Stimulated activated CD8-positive, alpha-beta memory T cell treated with anti-CD3 and anti-CD28 coated beads, Interleukin-7, amount 100 ng/mL, for 4 hours (primary cell): ENCODE measurements at places on chromosomes 4 and X.

DNA sequence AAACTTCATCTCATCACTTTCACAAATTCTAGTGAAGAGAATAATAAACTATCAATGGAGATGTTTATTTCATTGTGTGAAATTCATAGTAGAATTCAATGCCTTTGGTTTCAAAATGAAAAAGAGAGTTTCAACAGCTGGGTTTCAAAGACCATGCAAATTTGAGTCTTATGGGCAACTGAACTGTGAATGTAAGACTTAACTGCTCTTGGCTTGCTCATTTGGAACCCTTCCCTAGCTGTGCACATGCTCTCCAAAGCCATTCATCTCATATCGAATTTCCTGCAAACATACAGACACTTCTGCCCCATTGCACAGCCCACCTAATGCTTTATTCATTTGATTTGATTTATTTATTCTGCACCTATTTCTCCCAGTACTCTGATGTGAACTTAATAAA, 154.5 kb downstream of the GRXCR1 start:
- DNase-seq = no peak

DNA sequence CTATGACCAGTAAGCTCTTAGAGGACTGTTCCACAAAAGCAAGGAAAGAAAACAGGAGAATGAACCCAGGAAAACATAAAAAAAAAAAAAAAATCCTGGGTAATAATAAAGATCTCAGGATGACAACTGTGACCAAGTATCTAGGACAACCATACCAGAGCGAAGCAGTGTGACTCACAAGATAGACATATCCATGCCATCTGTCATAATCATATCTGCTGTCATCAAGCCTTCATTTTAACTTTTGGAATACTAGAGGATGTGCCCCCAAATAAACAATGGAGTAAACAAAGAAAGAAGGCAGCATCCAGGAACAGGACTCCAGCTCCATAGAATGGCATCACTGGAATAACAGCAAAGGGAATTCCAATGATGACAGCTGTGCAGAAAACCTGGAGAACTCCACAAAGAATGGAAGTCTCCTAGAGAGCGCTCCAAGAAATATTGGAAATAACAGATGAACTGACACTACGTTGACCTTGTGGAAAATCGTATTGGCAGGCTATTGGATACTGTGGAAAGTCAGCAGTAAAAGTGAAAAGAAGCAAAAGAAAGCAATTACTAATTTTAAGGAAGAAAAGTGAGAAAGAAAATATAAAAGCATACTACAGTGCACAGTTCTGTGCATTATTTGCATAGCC, 35.3 kb downstream of the HPGDS start:
- DNase-seq = no peak

DNA sequence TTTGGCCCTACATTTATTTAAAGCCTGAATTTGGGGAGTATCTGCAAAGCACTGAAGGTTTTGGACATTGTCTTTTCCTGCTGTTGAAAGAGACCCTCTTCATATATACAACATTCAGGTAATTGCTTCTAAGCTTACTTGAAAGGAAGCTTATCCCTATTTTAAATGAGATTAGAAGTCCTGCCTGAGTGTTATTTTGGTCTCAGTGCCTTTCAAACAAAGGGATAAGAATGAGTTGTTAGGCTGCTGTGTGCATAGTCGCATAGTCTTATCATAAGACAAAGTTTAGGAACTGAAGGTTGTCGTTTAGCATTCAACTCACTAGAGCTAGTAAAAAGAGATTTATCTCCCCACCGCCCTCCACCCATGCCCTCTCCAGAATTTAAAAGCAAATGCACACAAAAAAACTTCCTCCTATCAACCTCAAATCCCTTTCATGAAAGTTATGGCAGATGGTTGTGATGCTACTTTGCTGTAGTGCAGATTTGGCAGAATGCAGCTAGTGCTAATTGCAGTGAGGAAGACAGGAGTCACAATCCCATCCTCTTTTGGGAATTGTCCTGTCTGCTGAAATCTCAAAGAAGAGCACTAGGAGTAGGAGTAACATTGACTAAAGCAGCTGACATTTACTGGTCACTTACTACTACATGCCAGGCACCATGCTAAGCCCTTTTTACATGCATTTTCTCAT, 5.8 kb downstream of the HERC3 start:
- no peak for DNase-seq

DNA sequence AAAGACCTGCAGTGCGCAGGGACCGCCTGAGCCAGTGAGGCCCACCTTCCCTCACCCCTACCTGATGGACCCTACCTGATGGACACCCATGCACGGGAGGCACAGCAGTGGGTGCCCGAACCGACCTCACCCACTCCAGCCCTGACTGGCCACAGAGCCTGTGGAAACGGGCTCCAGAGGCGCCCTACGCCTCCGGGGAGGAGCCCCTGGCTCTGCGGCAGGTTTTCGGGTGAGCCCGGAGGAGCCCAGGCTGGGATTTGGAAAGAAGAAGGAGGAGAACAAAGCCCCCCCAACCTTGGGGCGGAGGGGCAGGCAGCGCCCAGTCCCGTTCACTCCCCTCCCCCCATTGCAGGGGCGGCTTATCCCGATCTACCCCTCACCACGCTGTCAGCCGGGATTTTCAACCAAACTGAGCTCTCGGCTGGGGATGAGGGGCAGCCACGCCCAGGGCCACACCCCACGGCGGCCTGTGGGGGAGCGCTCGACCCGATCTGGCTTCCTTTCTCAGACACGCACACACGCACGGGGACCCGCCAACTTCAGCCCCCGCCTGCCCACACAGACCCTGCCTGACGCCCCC, 675 bp downstream of the L1CAM start:
- no peak for DNase-seq

GRCh38 chr4:153371701-153372234, 27.3 kb downstream of the MND1 start:
- no peak for DNase-seq

- DNase-seq = no peak
Measured at GRCh38 chrX:52577464-52578173, 60.8 kb upstream of the XAGE1B start.

- DNase-seq = no peak
Measured at GRCh38 chrX:30864383-30864785, 24.7 kb downstream of the TAB3 start.

DNA sequence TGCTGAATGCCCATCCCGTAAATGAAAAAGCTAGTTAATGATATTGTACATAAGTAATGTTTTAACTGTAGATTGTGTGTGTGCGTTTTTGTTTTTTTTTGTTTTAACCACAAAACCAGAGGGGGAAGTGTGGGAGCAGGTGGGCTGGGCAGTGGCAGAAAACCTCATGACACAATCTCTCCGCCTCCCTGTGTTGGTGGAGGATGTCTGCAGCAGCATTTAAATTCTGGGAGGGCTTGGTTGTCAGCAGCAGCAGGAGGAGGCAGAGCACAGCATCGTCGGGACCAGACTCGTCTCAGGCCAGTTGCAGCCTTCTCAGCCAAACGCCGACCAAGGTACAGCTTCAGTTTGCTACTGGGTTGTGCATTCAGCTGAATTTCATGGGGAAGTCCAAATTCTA, at the start of gene SPP1:
SPP1 (plus strand) TSS at position 249 of the 400 bp plus-strand sequence. CDS start 1,182 bp downstream, outside the sequence.
- DNase-seq = peak; percentile 5

- no peak for DNase-seq
Measured at GRCh38 chrX:22136711-22137110, 104.6 kb downstream of the PHEX start.

GRCh38 chr4:123568936-123569335, 172.3 kb downstream of the SPRY1 start:
- no peak for DNase-seq

- no peak for DNase-seq
Measured at GRCh38 chrX:2547736-2548135, 47.0 kb upstream of the DHRSX start.

- no peak for DNase-seq
Measured at GRCh38 chr4:136329042-136329662, 1203.1 kb downstream of the PCDH18 start.

- DNase-seq = no peak
Measured at GRCh38 chr4:6217716-6218381, 17.5 kb upstream of the JAKMIP1 start.

GRCh38 chrX:134999469-134999868, 8.7 kb downstream of the SMIM10 start:
- DNase-seq = no peak

- no peak for DNase-seq
Measured at GRCh38 chr4:147824884-147825283, 93.0 kb downstream of the ARHGAP10 start.

GRCh38 chrX:17817251-17817650, 43.8 kb downstream of the RAI2 start:
- no peak for DNase-seq

- DNase-seq = no peak
Measured at GRCh38 chr4:114890773-114891172, 222.6 kb downstream of the NDST4 start.

GRCh38 chr4:5469861-5470260, 238.5 kb downstream of the EVC2 start:
- no peak for DNase-seq

GRCh38 chr4:17740702-17741101, 40.7 kb downstream of the FAM184B start:
- DNase-seq = no peak

DNA sequence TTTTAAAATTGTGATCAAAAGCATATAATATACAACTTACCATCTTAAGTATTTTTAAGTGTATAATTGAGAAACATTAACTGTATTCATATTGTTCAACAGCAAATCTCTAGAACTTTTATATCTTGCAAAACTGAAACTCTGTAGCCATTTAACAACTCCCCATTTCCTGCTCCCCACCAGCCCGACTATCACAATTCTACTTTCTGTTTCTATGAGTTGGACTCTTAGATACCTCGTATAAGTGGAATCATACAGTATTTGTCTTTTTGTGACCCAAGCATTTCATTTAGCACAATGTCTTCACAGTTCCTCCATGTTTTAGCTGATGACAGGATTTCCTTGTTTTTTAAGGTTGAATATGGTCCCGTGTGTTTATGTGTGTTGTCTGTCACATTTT, 106.0 kb downstream of the LRBA start:
- no peak for DNase-seq

- no peak for DNase-seq
Measured at GRCh38 chr4:109494563-109494962, 60.9 kb downstream of the SEC24B start.

GRCh38 chrX:100263650-100264049, 146.4 kb downstream of the PCDH19 start:
- DNase-seq = no peak

DNA sequence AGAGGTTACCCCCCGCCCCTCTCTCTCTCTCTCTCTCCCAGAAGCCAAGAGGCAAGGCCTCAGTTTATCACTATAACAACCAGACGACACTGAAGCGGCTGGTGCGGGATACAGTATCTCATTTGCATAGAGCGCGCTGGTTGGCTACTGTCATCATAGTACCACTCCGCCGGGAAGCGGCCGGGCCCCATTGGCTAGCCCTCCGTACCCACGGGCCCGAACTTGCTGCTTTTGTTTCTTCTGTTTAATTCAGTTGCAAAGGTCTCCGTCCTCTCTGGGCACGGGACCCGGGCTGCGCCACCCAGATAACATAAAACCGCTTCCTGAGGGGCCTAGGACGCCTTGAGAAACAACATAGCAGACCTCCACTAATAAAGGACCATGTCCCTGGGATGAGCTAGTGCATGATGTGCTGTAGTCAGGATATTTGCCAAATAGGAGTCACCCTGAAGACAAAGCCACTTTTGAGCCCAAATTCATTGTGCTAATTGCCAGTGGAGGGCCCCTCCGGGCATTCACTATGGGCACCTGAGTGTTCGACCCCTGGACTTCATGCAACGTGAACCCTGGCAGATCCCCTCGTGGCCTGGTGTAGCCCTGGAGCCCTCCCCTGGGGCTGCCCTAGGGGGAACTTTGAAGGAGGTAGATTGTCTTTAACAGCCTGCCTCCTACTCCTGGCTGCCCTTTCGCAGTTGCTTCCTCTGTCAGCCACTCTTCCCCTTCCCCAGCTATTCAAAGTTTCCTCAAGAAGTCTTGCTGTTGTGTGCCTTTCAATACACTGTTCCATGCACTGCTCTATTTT, at the start of gene PCYT1B:
PCYT1B (minus strand) TSS at position 91 of the 802 bp plus-strand sequence. CDS start 242 bp downstream, outside the sequence.
- DNase-seq = peak; percentile 29

- no peak for DNase-seq
Measured at GRCh38 chr4:32789026-32789608, 2068.9 kb downstream of the PCDH7 start.

DNA sequence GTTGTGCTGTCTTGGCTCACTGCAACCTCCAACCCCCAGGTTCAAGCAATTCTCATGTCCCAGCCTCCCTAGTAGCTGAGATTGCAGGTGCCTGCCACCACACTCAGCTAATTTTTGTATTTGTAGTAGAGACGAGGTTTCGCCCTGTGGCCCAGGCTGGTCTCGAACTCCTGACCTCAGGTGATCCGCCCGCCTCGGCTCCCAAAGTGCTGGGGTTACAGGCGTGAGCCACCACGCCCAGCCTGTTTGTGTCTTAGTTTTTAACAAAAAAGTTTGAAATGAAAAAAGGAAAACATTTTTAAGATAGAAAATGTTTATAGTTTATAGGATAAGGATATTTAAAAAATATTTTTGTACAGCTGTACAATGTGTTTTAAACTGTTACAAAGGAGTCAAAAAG, 62.4 kb downstream of the CAPN6 start:
- DNase-seq = no peak

DNA sequence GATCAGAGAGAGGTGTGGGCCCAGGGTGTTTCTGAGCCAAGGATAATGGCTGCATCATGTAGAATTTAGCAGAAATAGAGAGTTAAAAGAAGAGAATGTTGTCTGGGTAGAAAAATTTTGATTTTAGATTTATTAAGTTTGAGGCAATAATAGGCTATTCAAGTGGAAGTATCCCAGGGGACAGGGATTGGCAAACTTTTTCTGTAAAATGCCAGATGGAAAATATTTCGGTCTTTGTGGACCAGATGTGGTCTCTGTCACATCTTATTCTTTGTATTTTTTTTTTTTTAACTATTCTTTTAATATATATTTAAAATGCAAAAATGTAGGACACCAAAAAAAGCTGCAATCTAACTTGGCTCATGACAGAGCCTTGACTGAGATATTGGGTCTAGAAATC, 33.1 kb downstream of the IL15 start:
- no peak for DNase-seq

GRCh38 chrX:150365990-150366911, 3.1 kb downstream of the MAMLD1 start:
- DNase-seq = no peak

- DNase-seq = no peak
Measured at GRCh38 chr4:85707611-85708010, 232.7 kb downstream of the ARHGAP24 start.

- DNase-seq = no peak
Measured at GRCh38 chr4:17493619-17494018, 18.3 kb downstream of the QDPR start.

DNA sequence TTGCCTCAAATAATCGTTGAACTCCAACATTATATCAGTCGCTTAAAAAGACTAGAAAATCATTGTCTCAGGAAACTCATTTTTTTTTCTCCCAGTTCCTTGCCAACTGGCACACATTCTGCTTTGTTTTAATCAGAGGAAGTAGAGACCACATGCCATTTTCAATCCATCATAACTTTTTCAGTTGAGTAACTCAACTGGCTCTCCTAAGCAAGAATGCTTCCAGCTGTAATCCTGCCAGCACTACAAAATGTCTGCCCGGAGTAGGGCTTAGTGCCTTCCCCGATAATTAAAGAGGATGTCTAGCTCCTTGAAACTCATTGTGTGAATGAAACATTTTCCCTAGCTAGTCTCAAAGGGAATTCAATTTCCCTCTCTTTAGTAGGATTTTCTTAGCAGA, 33.0 kb downstream of the FREM3 start:
- DNase-seq = no peak

- no peak for DNase-seq
Measured at GRCh38 chrX:44596277-44596676, 53.6 kb upstream of the FUNDC1 start.

GRCh38 chr4:189322426-189322825, 618.2 kb upstream of the FRG1 start:
- no peak for DNase-seq

GRCh38 chrX:15474028-15474427, 19.1 kb downstream of the PIR start:
- no peak for DNase-seq
